ENCODE measurements at places on chromosomes 7 and 10.

DNA sequence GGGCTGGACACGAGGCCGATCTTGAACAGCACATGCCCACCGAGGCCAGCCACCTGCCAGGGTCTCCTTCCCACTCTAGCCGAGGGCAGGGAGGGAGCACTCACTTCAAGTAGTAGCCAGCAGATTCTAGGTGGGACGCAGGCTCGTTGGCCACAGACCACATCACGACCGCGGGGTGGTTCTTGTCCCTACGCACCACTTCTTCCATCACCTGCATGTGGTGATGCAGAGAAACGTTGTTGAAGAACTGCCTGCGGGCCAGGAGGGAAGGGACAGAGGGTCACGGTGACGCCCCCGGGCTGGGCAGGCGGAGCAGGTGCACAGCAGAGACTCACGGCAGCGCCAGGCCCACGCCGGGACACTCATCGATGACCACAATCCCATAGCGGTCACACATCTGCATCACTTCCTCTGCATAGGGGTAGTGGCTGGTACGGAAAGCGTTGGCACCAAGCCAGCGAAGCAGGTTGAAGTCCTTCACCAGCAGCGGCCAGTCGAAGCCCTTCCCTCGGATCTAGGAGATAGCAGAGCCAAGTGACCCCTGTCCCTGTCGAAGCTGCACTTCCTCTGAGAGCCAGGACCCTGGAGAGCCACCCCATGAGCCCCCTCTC is 7.7 kb downstream of the GUSB start:
- DNase-seq: no peak

DNA sequence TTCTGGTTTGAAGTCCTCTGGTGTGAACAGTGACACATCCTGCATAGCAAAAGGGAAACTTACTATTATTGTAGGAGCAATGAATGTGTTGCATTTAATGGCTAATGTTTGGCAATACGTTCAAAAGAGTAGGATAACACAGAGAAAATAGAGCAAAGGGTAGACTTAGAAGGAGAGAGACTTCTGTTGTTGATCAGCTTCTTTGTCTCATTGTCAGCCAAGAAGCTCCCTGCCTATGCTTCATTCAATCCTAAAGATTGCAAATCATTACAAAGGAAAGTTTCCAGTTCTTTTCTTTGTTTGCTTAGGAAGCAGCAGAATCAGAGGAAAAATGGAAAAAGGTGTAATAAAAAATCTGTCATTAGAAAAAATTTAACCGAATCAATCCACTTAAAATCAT is 7.9 kb upstream of the TSPAN13 start:
- no peak for DNase-seq

DNA sequence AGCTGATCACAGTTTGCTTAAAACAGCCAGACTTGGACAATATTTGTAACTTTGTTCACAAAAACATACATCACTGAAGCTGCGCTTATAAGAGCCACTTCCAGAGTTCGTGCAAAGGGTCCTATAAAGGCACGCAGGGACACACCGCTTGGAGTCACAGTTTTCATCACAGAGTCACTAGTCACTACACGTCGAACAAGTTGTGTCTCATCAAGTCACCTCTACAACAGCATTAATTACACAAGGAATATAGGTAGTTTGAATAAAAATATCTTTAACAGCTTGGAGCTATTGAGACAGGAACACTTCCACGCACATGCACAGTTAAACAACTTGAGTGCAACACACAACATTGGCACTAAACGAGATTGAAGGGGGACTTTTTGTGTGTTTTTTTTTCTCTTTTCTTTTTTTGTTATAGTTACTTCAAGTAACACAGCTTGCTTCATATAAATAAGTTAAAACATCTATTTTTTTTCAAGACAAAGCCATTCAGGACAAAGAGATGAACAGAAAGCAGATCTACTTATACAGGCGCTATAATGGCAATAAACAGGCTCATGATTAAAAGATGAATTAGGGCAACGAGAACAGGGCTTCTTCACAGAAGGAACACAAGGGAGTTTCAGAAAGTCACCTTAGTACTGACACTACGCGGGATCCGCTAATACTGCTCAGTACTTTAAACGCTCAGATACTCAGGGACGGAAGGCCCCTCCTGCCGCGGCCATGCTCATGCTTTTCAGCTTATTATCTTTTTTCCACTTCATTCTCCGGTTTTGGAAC is 2.2 kb downstream of the HOXA5 start:
- no peak for DNase-seq

DNA sequence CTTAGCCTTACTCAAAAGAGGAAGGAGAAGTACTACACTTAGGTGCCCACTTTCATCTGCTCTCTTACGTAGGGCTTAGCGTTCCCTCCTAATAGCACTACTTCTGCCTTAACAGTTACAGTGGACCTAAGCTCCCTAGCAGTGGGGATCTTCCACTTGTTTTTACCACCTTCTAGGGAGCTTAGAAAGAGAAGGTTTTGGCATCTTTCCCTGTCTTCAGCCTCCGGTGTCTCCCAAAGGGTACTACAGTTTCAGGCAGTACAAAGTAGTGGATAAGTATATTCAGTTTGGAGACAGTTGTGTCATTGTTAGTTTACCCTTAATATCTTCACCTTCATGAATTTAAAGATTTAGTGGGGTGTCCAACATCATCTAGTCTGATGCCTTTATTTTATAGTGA is 14.6 kb downstream of the CHRM2 start:
- DNase-seq: no peak

GRCh38 chr10:112166800-112167199 is 16.8 kb downstream of the GPAM start:
- no peak for DNase-seq

GRCh38 chr7:135817583-135817982 is 69.0 kb upstream of the FAM180A start:
- no peak for DNase-seq

GRCh38 chr10:50260791-50261281 is 9.5 kb upstream of the ASAH2 start:
- no peak for DNase-seq

DNA sequence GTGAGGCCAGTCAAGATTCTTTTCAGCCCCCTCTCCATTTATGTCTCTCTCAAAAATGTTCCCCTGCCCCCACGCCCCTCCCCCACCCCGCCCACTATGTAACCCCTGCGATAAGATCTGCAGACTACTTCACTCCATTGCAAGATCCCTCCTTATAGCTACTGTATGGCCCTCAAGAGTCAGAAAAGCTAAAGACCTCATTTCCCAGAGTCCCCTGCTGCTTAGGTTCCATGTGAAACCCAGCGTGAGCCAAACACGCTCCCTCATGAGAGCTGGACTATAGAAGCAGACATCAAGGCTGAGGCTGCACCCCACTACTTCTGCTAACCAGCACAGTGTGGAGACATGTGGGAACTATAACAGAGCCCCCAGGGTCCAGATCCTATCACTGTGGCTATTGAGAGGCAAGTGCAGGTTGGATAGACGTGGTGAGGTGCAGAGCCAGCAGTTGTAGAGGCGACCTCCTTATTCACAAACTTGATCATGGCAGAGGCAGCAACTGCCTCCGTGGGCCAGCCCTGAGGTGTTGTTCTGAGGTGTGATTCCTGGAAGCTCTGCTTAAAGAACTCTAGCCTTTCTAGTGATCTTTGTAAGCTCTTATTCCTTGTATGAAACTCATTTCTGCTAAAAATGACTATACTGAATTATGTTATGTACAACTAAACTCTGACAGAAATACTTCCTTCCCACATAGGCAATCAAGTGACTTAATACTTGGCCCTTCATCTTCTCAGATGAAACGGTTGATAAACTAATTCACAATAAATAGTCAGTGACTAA is 117.0 kb upstream of the ARID5B start:
- no peak for DNase-seq

DNA sequence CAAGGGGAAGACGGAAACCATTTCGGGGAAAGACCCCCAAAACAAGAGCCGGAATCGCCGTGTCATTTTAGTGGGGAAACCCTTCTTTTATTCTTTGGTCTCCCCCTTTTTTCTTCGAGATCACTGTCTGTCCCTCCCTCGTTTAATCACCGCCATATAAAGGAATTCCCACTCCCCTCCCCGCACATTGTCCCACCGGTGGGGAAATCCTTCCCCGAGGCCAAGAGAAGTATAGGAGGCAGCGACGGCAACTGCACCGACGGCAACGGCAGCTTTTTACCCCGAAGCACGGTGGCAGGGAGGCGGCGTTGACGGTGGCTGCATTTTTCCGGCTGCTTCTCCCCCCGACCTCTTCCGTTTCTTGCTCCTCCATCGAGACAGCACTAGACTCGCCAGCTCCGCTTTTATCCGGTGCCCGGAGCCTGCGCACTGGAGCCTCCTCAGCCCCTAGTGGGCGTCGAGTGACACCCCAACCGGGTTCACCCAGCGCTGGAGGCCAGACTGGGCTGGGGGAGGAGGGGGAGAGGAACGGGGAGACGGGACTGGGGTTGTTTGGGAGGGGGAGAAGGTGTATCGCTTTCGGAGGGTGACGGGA is 687 bp upstream of the KMT2E start:
- peak; percentile 84 for DNase-seq

DNA sequence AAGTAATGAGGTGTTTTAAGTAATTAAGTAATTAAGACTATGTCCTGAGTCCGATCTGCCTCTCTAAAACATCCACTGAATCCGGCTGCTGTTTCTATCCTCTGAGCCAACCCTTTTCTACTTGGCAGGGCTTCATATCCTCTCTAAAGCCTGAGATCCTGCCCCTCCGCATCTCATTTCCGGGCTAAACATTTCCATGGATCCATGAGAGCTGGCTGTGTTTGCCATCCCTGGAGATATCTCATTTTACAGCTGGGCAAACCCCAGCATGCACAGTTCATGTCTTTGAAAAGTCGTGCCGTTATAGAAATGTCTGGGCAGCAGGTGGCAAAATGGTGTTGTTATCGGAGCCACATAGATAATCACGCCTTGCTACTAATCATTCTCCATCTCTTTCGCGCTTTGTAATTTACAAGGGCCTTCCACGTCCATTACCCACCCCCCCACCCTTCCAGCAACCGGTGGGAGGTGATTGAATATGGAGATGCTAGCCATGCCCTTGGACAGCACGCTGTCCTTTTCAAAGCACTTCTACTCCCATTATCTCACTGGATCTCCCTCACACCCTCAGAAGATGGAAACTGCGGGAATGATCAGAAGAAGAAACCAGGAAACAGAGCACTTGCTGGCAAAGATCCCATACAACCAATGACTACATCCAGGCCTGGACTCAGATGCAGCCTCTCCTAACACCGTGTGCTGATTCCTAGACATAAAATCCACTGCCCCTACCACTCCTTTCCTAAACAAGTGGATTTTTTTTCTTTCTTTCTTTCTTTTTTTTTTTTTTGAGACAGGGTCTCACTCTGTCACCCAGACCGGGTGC is 1189.2 kb downstream of the TYW1 start:
- DNase-seq: no peak

Data from activated CD8-positive, alpha-beta memory T cell treated with anti-CD3 and anti-CD28 coated beads for 48 hours (primary cell).